ENCODE measurements at places on chromosomes 3 and 15.

- DNase-seq, result no peak
Measured at GRCh38 chr3:10763248-10763620, 52.8 kb upstream of the SLC6A11 start.

DNA sequence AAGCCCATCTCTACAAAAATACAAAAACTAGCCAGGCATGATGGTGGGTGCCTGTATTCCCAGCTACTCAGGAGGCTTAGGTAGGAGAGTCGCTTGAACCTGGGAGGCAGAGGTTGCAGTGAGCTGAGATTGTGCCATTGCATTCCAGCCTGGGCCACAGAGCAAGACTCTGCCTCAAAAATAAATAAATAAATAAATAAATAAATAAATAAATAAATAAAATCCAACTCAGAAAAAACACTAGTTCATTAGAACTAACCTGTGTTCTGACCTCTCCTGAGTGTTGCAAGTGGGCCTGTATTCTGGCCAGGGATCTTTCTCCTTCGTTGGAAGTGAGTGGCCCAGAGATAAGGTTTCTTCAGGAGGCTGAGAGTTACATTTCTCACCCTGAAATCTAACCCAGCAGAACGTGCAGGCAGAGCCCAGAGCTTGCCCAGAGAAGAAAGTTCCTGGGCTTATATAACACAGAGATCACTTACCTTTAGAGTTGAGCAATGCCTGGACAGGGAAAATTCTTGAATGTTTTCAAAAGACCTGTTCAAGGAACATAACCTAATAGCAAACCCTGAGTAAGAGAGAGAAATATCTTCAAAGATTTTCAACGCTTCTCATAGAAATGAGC, 583.9 kb downstream of the MCTP2 start:
- DNase-seq, result no peak

- DNase-seq, result no peak
Measured at GRCh38 chr3:3309887-3310286, 130.4 kb upstream of the CRBN start.

GRCh38 chr3:19070325-19070724, 78.0 kb upstream of the KCNH8 start:
- DNase-seq, result no peak

DNA sequence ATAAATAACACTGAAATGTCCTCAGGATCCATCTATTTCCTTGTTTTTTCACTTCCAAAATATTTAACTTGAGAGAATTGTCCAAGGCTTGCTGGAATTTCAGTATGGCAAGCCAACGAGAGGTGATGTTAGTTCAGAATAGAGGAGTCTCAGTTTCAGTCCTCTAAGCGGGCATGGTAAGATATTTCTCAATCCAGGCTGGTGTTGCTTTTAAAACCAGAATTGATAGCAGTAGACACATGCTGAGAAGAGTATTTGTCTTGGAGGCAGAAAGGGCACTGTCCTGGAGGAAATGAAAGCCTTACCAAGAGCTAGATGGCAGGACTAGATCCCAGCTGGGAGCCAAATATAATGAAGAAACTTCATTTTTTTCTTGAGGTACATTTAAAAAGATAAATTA, 23.1 kb downstream of the PHLDB2 start:
- DNase-seq, result no peak

DNA sequence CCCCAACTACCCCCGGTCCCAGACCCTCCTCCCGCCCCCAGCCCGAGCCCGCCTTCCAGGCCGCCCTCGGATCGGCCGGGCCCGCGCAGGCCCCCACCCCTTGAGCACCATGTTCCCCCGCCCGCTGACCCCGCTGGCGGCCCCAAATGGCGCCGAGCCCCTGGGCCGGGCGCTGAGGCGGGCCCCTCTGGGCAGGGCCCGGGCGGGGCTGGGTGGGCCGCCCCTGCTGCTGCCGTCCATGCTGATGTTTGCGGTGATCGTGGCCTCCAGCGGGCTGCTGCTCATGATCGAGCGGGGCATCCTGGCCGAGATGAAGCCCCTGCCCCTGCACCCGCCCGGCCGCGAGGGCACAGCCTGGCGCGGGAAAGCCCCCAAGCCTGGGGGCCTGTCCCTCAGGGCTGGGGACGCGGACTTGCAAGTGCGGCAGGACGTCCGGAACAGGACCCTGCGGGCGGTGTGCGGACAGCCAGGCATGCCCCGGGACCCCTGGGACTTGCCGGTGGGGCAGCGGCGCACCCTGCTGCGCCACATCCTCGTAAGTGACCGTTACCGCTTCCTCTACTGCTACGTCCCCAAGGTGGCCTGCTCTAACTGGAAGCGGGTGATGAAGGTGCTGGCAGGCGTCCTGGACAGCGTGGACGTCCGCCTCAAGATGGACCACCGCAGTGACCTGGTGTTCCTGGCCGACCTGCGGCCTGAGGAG, 472 bp downstream of the CHST14 start:
- no peak for DNase-seq

GRCh38 chr15:57352535-57353316, 23.6 kb upstream of the CGNL1 start:
- DNase-seq, result no peak

DNA sequence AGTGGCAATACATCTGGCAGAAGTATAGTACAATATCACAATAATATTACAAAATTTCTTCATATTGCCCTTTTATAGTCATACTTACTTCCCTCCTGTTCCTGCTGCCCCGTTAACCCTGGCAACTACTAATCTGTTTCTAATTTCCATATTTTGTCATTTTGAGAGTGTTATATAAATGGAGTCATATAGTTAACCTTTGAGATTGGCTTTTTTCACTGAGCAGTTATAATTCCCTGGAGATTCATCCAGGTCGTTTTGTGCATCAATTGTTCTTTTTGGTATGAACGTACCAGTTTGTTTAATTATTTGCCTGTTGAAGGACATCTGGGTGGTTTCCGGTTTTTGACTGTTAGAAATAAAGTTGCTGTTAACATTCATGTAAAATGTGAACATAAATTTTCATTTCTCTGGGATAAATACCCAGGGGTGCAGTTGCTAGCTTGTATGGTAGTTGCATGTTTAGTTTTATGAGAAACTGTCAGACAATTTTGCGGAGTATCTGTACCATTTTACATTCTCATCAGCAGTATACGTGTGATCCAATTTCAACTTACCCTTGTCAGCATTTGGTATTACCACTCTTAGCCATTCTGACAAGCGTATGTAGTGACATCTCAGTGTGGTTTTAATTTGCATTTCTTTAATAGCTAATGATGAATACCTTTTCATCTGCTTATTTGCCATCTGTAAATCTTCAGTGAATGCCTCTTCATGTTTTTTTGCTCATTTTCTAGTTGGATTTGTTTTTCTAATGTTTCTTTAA, 32.2 kb upstream of the IL20RB start:
- no peak for DNase-seq

- no peak for DNase-seq
Measured at GRCh38 chr3:10195366-10196089, 30.8 kb downstream of the IRAK2 start.

- peak; percentile 68 for DNase-seq
Measured at GRCh38 chr15:74988007-74988800, 7.2 kb upstream of the SCAMP5 start.

GRCh38 chr3:188400494-188401243, 246.7 kb downstream of the LPP start:
- no peak for DNase-seq

- DNase-seq, result no peak
Measured at GRCh38 chr3:188584958-188585689, 431.2 kb downstream of the LPP start.

All from kidney capillary endothelial cell (primary cell).